ENCODE measurements at places on chromosomes 6 and 20. TPM values are rescaled to one million over a fixed set of nuclear protein-coding genes. Genes with fewer than 3 reads are reported as not detected.

Gene HLA-DQA2
- total RNA-seq: not detected

Gene SNAI1
- 5.1 TPM for total RNA-seq

Gene VSX1
- not detected for total RNA-seq

Gene HUS1B
- total RNA-seq: not detected

Gene FKBP1A
- total RNA-seq: 148 TPM

Gene PRRT1
- total RNA-seq: 1.8 TPM

All from cardiac ventricle fibroblast (primary cell).